ENCODE measurements at places on chromosomes 11 and 22.
A peak's percentile ranks its signal among the peaks of the same experiment; 100 is the strongest.

- no peak for DNase-seq
Measured at GRCh38 chr11:130418210-130418609, 10.2 kb downstream of the ADAMTS8 start.

- DNase-seq: no peak
Measured at GRCh38 chr22:20624161-20624616, 116.8 kb downstream of the MED15 start.

GRCh38 chr11:61120706-61121191 is 18.5 kb downstream of the CD5 start:
- peak; percentile 82 for DNase-seq

- peak; percentile 33 for DNase-seq
Measured at GRCh38 chr11:61954851-61955421, 4.8 kb downstream of the BEST1 start.

DNA sequence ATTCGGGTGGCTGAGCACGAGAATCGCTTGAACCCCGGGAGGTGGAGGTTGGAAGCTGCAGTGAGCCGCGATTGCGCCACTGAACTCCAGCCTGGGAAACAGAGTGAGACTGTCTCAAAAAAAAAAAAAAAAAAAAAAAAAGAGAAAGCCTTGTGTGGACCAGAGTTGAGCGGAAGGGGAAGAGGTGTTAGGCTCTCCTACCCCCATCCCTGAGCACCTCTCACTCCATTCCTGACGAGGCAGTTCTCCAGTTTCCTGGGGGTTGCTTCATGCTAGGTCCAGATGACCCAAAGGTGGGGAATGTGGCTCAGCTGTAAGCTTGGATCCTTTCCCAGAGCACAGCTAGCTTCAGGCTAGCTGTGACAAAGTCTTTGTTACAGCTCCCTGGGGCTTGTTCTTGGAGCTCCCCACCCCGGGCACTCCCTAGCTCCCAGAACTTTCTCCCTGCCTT is 8.8 kb upstream of the DNAL4 start:
- no peak for DNase-seq

GRCh38 chr11:13468750-13469149 is 5.7 kb upstream of the BTBD10 start:
- no peak for DNase-seq

DNA sequence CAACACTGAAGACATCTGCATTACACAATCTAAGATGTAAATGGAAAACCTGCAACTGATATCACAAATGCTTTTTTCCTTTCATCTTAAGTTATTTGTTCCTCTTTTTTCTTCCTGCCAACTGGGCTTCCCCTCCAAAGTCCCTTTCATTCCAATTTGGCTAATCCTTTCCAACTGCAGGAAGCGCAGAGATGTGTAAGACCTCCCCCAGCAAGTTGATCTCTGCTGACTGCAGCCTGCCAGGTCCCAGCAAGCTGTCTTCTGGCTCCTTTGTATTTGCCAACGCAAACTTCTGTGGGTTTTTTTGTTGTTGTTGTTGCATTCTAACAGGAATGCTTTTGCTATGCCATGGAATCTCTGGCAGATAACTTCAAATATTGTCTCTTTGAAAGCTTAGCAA is 38.5 kb upstream of the LRRC4C start:
- DNase-seq: no peak

GRCh38 chr22:37716708-37717107 is 19.9 kb downstream of the TRIOBP start:
- no peak for DNase-seq

Data from CD4-positive, alpha-beta T cell treated with Interleukin-17A for 1 hour (primary cell).